ENCODE measurements at places on chromosomes 3 and 15.

DNA sequence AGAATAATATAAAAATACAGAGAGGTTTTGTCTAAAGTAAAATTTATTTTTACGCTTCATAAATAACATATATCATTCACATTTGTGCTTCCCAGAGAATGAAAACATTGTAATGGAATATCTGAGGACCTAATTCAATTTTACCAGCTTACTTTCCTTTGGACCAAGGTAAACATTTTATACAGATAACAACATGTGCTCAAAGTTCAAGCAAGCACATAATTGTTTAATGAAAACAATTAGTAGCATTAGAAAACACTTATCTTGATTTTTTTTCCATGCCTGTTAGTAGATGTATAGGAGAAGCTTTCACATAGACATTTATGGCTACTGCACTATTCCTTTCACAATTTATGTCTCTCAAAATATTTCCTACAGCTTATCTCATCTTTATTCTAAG, 400.0 kb downstream of the ZIC1 start:
- DNase-seq = no peak

GRCh38 chr3:76570436-76571057, 469.4 kb upstream of the ROBO2 start:
- DNase-seq = peak; percentile 34

DNA sequence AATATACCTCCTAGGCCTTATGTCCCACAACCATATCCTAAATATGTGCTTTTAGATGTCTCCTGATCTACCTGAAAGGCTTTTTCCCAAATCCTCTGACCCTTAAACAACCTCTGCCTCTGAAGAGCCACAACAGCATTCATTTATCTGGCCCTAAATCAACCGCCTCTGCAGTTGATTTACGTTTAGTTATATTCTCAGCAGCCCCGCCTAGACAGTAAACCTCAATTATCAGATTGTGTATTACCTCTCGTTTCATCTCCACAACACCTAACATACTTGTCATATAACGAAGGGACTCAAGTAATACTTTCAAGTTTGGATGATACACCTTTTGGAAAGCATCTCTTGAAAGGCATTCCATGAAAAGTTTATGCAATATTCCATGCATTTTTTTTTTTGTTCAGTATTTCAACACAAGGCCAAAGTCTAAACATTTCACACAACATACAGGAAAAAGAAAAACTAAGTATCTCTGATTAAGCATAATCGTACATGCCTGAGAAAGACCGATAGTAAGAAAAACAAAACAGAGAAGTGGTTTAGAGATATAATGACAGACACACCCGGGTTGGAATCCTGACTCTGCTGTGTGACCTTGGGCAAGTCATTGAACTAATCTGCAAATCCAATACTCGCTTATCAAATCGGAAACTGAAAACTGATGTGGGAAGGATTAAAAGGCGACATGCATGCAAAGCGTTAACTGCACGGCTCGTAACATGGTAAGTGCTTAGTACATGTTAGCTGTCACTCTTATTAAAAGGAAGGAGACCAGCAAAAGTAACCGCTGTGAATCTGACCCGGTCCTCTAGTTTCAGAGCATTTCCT, 778 bp downstream of the CRBN start:
- DNase-seq = no peak

GRCh38 chr15:78751602-78751979, 59.7 kb downstream of the ADAMTS7 start:
- DNase-seq = no peak

- DNase-seq = peak; percentile 72
Observed at GRCh38 chr15:59247364-59247763, 40.7 kb downstream of the LDHAL6B start.

Measured in astrocyte of the spinal cord (primary cell).